Stimulated activated naive CD8-positive, alpha-beta T cell treated with anti-CD3 and anti-CD28 coated beads, Interleukin-15, amount 100 ng/mL, for 72 hours (primary cell): ENCODE measurements at places on chromosomes 2 and 18.

- peak; percentile 80 for DNase-seq
Measured at GRCh38 chr2:219277703-219278654, 1.2 kb upstream of the DNAJB2 start.

DNA sequence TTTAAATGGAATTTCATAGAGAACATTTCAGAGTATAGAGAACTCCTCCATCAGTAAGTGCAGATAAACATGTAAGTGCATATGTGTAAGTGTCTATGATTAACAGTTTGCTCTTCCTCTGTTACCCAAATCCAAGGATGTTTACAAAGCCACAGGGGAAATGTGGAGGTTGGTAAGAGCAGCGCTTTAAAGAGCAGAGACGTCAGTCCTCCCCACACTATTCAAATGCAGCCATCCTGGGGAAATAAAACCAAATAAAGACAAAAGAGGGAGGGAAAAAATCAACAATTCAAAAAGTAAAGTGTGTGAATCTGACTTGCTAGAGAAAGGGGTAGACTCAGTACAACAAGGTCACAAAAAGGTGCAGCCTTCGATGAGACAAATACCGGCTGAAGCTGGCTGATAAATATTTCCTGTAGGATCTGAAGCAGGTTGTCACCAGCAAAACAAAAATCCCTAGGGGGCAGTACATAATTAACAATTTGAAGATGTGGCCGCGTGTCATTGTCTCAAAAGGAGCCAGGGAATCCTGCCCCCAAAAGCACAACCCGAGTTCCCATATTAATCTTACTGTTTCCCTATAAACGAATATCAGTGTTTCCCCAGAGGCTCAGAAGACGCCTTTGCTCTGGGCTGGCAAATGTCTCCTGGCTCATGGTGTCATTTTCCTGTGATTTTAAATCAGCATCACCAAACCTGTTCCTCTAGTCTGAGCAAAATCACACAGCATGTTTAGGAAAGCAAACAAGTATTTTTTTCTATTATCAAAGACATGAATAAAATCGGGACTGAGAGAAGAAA, 216.5 kb downstream of the CDCA7 start:
- DNase-seq, result no peak

GRCh38 chr2:96095116-96095636, 21.2 kb downstream of the ADRA2B start:
- no peak for DNase-seq

GRCh38 chr2:206064077-206064476, 21.9 kb downstream of the INO80D start:
- no peak for DNase-seq

DNA sequence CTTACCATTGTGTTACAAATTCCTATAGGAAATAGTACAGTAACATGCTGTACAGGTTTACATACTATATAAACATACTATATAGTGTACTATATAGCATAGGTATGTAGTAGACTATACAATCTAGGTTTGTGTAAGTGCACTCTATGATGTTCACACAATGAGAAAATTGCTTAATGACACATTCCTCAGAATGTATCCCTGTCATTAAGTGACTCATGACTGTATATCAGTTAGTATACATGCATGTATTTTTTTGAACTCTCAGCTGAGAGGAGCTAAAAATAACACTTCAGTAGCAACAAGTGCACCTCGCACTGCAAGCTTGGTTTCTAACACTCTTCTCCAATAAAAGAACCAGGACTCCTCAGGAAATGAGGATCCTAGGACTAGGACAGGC, 19.5 kb upstream of the ASXL3 start:
- DNase-seq, result no peak

GRCh38 chr2:57510704-57511103, 535.9 kb upstream of the VRK2 start:
- DNase-seq, result no peak

DNA sequence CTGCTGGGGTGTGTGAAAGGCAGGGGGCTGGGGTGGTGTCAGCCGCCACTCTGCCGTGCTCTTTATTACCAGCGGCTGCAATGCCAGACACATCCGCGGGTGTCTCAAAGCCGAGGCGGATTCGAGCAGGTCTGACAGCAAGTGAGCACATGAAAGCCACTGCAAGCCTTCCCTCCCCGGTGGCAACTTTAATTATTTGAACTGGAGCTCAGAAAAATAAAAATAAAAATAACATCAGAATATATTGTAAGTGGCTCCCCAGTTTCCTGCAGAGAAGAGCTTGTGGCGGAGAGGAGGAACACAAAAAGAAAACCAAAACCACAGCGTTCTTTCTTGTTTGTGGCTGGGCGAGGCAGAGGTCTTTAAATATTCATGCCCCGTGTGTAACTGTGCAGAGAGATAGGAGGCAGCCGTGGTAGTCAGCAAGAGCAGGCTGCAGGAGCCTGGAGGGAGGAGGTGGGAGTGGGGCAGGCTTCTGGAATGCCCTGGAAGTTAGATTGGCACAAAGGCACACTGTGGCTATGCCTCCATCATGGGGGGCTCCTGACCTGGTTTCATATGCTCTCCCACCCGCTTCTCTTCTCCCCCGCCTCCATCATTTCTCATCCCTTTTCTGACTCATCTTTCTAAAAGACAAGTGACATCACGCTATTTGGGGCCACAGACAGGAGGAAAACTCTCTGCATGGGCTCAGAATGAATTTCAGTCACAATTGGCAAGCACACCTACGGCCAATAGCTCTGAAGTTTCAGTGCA, 199.8 kb downstream of the CLIP4 start:
- DNase-seq, result peak; percentile 60

- no peak for DNase-seq
Measured at GRCh38 chr2:15169326-15170069, 391.6 kb downstream of the NBAS start.

DNA sequence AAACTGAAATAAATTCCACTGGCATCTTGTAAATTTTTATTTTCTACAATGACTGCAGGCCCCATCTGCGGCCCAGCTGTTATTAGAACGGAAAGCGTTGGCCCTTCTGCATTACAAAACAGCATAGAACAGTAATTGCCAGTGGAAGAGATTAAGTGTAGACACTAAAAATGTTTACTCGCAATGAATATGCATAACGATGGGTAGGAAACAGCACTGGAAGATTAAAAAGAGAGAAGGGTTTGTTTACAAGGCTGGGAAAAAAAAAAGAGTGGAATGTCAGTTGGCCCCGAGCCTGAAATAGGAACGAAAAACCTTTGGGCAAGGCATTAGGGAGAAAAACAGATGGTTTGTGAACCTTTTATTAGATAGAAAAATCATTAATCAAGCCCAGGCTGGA, 275.9 kb upstream of the TCF4 start:
- DNase-seq, result no peak

DNA sequence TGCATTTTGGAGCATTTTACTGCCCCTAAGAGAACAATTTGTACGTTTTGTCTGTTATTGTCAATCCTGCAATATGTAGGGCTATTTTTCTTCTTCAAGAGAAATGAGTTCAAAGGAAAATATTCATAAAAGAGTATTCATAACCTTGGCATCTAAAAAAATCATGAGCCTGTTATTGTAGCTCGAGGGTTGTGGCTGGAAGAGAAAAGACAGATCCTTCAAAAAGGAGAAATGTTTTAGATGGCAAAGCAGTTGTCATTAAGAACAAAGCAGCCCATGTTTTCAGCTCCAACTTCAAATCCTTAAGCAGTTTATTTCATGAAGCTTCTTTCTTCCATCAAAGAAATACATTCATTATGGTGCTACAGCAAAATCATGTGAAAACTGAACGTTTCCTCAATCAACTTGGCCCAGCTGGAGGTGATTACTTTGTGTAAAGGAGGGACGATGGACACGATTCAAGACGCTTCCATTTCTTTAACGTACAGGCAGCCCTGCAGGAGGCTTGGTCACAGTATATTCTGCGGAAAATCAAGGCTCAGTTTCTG, 31.4 kb downstream of the QPCT start:
- no peak for DNase-seq

- DNase-seq, result no peak
Measured at GRCh38 chr2:27042159-27042661, 9.3 kb upstream of the AGBL5 start.

- DNase-seq, result no peak
Measured at GRCh38 chr2:64615192-64615763, 38.4 kb downstream of the SERTAD2 start.

DNA sequence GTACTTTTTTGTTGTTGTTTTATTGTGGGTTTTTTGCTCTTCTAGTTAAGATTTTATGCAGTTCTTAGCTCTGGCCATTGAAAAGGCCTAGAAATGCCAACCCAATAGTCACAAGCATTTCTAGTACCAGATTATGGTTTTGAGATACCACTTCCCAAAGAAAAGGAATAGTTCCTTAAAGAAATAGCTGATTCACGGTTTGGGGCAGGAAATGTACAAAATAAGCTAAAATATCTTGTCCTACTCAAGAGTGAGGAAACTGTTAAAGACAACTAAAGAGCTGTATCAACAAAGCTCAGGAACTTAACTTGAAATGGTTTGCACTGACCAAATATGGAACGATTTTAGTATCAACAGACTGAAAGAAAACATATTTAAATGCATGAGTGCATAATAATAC, 35.4 kb downstream of the PGAP1 start:
- no peak for DNase-seq

DNA sequence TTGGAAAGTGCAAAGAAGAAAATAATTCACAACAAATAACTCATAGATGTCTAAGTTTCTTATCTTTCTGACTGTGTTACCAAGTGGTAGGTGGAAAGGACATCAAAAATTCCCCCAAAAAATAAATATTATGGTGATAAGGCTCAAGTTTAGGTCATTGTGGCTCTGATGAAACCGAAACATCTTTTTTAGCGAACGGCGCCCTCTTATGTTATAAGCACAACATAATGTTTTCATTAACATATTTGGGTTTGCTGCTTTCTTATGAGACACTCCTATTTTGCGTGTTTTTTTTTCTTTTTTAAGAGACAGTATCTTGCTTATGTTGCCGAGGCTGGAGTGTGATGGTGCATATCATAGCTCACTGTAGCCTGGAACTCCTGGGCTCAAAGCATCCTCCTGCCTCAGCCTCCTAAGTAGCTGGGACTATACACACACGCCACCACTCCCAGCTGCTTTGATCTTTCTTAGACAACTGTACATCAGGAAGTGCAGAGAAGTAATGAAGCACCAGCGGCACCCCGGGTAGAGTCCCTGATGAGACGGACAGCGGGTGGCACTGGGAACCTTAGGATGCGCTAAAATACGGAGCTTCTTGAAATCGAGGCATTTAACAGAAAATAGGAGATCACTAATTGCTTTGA, 38.5 kb upstream of the SLC35G4 start:
- DNase-seq, result no peak
